ENCODE measurements at places on chromosomes 11 and 22.

- DNase-seq: no peak
Measured at GRCh38 chr11:74707602-74708510, 23.4 kb downstream of the CHRDL2 start.

DNA sequence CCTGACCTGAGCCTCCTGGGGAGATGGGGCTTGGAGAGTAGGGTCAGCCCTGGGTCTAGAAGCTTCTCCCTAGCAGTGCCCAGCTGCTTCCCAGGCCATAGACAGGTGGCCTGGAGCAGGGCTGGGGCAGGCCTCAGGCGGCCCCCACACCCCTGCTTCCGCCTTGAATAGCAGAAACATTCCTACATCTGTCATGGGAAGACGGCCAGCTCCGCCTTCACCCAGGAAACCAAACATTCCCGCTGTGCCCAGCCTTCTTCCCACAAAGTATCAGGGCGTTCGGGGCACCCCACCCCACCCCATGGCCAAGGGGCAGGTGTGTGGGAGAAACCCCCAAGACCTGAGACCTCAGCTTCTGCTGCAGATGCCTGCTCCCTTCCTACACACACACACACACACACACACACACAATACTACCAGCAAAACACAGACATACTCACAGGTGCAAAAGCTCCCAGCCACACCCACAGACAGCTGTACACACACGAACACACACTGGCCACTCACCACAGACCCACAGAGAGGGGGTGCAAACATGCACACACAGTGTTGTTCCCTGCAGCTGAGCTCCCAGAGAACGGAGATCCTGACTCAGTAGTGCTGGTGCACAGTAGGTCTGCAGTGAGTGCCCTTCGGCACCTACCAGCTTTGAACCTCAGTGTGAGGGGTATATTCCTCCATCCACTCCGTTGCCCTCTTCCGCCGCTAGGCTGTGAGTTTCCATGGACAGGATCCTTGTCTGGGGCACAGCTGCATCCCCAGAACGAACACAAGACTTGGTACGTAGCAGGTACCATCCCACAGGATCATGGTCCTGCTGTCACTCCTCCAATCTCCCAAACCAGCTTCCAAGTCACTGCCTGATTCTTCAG, 37.4 kb downstream of the PDGFB start:
- DNase-seq: no peak

DNA sequence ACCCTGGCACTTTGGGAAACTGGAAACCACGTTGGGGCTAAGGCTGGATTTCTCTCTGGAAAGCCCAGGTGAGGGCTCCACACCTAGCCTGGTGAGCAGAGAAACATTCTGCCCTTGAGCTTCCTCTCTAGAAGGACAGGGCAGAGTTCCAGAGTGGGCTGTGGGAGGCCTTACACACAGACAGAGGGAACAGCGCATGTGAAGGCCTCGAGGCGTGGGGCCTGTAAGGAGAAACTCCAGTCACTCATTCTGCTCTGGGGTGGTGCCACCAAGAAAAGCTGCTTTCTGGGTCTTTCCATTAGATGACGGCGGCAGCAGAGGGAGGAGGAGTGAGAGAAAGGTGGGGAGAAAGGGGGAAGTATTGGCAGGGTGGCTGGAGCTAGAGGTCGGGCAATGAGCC, 183.1 kb downstream of the CHST1 start:
- no peak for DNase-seq

DNA sequence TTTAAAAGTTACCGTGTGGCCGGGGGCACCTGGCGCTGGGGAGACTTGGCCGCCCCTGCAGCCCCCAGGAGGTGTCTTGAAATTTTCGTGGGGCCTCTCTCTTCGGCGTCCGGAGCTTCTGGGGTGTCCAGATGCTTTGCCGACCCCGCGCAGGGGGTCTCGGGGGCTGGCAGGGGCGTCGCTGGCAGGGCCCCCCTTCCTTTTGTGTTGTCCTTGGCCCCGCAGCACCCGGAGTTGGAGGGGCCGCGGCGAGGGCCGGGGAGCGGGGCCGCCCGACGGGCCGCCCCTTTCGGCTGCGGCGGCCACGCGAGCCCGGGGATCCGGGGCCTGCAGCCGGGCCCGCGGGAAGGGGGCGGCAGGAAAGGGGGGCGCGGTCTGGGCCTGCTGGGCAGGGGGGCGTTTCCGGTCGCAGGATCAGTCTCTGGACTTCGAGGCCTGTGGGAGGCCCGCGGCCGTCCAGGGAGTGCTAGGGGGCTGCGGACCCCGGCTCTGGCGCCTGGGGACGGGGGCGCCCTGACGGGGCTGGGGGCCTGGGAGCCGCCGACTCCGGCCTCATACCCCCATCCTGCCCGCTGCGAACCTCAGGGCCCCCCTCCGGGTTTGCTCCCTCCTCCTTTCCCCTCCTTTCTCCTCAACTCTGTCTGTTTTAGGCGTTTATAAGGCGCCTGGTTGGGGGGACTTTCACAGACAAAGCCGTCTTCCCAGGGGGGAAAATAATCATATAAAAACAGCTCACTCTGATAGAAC, 869 bp downstream of the ZC3H7B start:
- peak; percentile 35 for DNase-seq

DNA sequence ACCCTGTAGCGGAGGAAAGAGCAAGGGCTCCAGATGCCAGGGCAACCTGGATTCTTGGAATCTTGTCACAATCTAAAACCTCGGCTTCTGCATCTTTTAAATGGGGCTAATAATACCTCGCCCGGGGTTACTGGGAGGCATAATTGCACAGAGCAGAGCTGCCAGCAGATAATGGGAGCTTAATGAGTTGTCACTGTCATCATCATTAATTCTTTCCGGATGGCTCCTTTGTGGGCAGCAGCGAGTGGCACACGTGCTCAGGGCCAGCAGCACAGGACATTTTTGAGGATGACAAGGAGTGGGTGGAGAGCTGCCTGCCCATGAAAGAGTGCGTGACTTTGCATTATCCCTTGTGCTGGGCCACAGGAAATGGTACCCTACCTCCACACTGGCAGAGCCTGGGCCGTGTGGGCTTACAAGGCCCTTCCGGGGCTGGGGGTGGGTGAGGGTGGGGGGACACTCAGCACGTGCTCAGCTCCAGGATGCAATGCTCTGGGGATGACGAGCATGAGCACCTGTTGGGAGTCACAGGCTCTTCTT, 5.7 kb downstream of the PDGFB start:
- no peak for DNase-seq

DNA sequence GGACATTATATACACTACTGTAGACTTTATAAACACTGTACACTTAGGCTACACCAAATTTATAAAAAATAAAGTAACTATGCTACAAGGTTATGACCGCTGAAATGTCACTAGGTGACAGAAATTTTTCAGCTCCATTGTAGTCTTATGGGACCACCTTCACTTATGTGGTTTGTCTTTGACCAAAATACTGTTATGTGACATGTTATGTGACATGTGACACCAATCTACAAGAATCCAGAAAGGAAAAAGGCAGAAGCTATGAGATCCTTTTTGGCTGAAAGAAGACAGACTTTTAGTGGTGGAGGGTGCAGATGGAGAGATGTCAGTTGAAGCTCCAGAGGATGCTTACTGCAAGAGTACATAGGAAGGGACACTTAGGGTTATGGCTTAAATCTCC, 1378.4 kb upstream of the TENM4 start:
- no peak for DNase-seq

- DNase-seq: peak; percentile 73
Measured at GRCh38 chr11:122781378-122782195, 56.7 kb upstream of the CRTAM start.

- DNase-seq: no peak
Measured at GRCh38 chr11:121626507-121626875, 173.7 kb upstream of the SORL1-AS1 start.
